ENCODE measurements at places on chromosomes 13 and 19. TPM values are rescaled to one million over a fixed set of nuclear protein-coding genes. Genes with fewer than 3 reads are reported as not detected.

LGALS14 gene
- not detected for polyA plus RNA-seq

CGB8 gene
- polyA plus RNA-seq, result not detected

GRCh38 chr19:46147791-46148288 lies at the start of gene IGFL2:
IGFL2 (plus strand) TSS chr19:46148238; CDS start chr19:46148279, 41 bp downstream.
- no peaks in the 10 kb centered on the region for H3K27me3 ChIP-seq
- DNase-seq, result no peak
- no peak within 1 kb of the TSS for H3K4me3 ChIP-seq
- no peaks in the 10 kb centered on the region for H3K36me3 ChIP-seq
- H3K4me1 ChIP-seq, result no peaks in the 10 kb centered on the region
- no peak within 1 kb of the TSS for H3K27ac ChIP-seq

DNA sequence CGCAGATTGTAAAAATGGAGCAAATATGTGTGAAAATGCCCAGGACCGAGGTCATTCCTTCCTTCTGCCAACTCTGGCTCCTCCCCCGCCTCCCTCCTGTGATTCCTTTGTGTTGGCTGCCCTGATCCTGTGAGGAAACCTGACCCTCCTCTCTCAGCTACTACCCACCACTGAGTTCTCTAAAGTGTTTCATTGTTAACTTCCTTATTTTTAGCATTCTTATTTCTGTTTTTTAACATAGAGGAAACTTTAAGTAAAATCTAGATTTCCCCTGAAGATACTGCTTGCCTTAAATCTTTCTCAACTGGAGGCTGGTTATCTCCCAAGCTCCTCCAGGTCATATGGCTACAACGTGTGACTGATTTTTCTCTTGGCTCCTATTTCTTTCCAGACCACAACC lies 21.7 kb upstream of the FBXL3 start:
- no peak overlapping the region for H3K27ac ChIP-seq
- peaks cover 11% of the 10 kb centered on the region for H3K36me3 ChIP-seq
- H3K27me3 ChIP-seq, result no peaks in the 10 kb centered on the region
- no peak overlapping the region for H3K4me3 ChIP-seq

DNA sequence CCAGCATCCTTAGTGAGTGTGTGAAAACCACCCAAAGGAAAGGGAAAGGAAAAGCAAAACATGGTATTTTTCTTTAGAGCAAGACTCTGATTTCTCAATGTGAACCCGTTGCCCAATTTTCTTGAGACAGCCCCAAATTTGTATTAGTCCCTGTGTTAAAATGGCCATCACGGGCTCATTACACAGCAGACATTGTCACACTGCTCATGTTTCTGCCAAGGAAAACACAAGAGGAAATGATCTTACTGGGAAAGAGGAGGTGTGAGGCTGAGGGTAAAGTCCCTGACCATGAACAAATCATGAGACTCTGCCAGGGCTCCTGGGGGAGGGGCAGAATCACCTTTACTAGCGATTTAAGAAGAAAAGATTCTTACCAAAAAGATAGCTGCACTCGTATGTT lies 54.4 kb downstream of the FAM124A start:
- H3K27me3 ChIP-seq, result no peaks in the 10 kb centered on the region
- H3K36me3 ChIP-seq, result no peaks in the 10 kb centered on the region
- DNase-seq, result no peak
- H3K27ac ChIP-seq, result no peak overlapping the region
- H3K4me3 ChIP-seq, result no peak overlapping the region

GRCh38 chr13:28489524-28489931 lies 5.4 kb downstream of the FLT1 start:
- H3K4me3 ChIP-seq, result no peak overlapping the region
- H3K36me3 ChIP-seq, result no peaks in the 10 kb centered on the region
- no peak overlapping the region for H3K27ac ChIP-seq
- DNase-seq, result no peak
- H3K27me3 ChIP-seq, result peaks cover 18% of the 10 kb centered on the region

- H3K27ac ChIP-seq, result no peak overlapping the region
- peaks cover 16% of the 10 kb centered on the region for H3K4me1 ChIP-seq
- H3K36me3 ChIP-seq, result peaks cover 14% of the 10 kb centered on the region
- peak overlapping the region; percentile 89 for H3K4me3 ChIP-seq
Observed at GRCh38 chr19:36665832-36666231, 805 bp downstream of the ZNF461 start.

- peaks cover 16% of the 10 kb centered on the region for H3K36me3 ChIP-seq
- no peak overlapping the region for H3K27ac ChIP-seq
- DNase-seq, result no peak
- H3K4me3 ChIP-seq, result no peak overlapping the region
Observed at GRCh38 chr19:6212403-6213265, 67.1 kb downstream of the MLLT1 start.

DNA sequence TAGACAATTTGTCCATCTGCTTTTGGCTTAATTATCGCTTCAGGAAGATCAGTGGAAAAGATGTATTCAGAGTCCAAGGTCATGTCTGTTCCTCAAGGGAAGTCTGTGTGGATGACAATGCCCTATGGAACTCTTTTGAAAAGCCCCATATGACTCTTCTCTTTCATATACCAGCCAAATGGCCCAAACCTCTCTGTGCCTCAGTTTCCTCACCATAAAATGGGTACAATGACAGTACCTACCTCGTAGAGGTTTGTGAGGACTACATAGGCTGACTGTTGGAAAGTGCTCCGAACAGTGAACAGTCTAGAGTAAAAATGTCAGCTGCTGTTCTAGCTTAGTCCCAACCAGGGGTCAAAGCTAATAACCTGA lies 104.6 kb downstream of the COL4A2 start:
- no peak overlapping the region for H3K4me3 ChIP-seq
- H3K36me3 ChIP-seq, result no peaks in the 10 kb centered on the region
- no peak for DNase-seq

- no peaks in the 10 kb centered on the region for H3K27me3 ChIP-seq
- DNase-seq, result no peak
- H3K36me3 ChIP-seq, result no peaks in the 10 kb centered on the region
- H3K4me1 ChIP-seq, result peaks cover 4% of the 10 kb centered on the region
Observed at GRCh38 chr19:40191836-40192646, 815 bp downstream of the MAP3K10 start.
